ENCODE measurements at places on chromosomes 12 and 14. TPM values are rescaled to one million over a fixed set of nuclear protein-coding genes. Genes with fewer than 3 reads are reported as not detected.
A peak's percentile ranks its signal among the peaks of the same experiment; 100 is the strongest.

DNA sequence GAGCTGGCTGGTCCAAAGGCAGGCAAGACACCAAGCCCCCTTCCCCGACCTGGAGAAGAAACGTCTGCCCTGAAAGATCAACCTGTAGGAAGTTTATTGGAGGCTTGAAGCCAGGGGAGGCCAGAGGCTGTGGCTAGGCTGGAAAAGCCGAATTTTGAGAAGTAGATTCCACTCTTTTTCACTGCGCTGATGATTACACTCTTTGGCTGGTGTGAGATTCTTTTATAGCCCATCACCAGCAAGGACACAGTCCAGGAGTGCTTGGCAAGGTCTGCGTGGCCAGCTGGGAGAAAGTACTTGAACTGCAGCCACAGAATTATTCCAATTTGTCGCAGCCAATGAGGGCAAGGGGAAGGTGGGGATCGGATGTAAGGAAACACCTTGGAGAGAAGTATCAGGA is 45.0 kb downstream of the SYNE3 start:
- peaks cover 23% of the 10 kb centered on the region for H3K4me1 ChIP-seq
- H3K27ac ChIP-seq = no peak overlapping the region
- H3K4me3 ChIP-seq = no peak overlapping the region
- H3K27me3 ChIP-seq = no peaks in the 10 kb centered on the region
- H3K36me3 ChIP-seq = peaks cover 93% of the 10 kb centered on the region
- no peak for DNase-seq

GRCh38 chr12:88141425-88141773 is 489 bp downstream of the CEP290 start:
- peak overlapping the region; percentile 84 for H3K27ac ChIP-seq
- H3K4me3 ChIP-seq = peak overlapping the region; percentile 83
- peaks cover 8% of the 10 kb centered on the region for H3K36me3 ChIP-seq
- no peak for DNase-seq

GRCh38 chr14:91878274-91878673 is 10.9 kb upstream of the TC2N start:
- no peak overlapping the region for H3K27ac ChIP-seq
- no peak overlapping the region for H3K4me3 ChIP-seq
- no peak for DNase-seq
- H3K36me3 ChIP-seq = no peaks in the 10 kb centered on the region

DNA sequence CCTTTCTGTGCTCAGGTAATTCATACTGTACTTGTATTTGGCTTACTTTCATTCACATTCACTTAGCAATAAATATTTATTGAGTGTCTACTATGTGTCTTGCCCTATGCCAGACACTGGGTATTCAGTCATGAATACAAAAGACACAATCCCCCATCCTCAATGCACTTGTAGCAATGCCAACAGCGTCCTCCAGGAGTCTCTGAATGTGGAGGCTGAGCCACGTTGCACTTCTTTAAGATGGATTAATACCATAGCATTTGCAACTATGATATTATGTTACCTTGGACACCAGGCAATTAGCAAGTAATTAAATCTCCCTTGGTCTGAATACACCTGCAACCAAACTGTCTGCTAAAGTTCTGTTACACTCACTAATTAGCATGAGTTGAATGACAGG is 58.8 kb downstream of the OTX2 start:
- H3K4me1 ChIP-seq = no peaks in the 10 kb centered on the region
- no peaks in the 10 kb centered on the region for H3K36me3 ChIP-seq
- no peaks in the 10 kb centered on the region for H3K27me3 ChIP-seq
- DNase-seq = no peak
- H3K4me3 ChIP-seq = no peak overlapping the region

DNA sequence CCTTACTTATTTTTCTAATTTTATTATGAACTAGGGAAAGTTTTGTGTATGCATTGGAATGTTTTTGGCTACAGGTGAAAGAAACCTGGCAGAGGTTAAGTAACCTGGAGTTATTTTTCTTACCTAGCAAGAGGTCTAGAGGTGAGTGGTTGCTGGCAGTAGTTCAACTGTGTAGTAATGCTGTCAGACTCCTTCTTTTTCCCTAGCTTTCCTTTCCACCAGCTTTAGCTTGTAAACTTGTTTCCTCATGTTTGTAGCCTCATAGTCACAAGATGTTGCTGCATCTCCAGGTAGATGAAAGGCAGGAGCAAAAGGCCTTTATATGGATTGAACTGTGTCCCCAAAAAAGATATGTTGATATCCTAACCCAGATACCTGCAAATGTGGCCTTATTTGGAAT is 105.1 kb upstream of the AMIGO2 start:
- H3K4me3 ChIP-seq = no peak overlapping the region
- peaks cover 13% of the 10 kb centered on the region for H3K4me1 ChIP-seq
- H3K36me3 ChIP-seq = peaks cover 33% of the 10 kb centered on the region
- no peak for DNase-seq
- no peaks in the 10 kb centered on the region for H3K27me3 ChIP-seq

DNA sequence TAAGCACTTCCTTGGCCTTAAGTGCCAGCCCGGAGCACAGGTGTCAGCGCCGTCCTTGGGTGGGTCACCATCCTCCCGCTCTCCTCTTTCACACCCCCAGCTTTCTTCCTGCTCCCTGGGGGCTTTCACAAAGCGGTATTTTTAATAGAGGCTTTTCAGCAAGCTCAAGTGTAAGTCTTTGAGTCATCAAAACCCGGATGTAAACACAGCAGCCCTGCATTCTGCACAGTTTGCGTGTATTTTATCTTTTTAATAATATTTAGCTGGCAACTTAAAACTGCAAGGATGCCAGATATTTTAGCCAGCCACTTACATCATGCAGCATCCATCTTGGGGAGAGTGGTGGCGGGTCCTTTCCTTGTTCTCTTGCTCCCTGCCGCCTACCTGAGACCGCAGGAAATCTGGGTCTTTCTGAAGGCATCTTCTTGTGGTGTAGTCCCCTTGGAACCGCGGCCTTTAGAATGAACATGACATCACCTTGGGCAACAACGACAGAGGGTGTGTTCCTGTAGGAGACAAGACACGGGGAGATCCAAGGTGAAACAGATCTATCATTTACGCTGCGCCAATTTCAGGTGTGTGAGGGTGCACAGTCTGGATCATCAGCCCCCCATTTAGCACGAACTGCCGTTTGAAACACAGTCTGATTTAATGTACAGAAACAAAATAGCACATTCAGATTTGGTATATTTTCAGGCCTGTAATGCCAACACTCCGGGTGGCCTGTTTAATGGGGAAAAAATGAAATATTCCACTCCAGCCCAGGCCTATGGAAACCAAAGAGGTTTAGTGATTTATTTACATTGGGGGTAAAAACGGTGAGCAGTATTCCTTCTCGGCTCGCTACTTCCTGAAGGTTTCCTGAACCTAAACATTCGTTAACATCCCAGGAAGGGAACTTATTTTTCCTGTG is 12.5 kb upstream of the IRF2BPL start:
- H3K4me3 ChIP-seq = peak overlapping the region; percentile 46
- peak overlapping the region; percentile 96 for H3K27ac ChIP-seq
- peaks cover 90% of the 10 kb centered on the region for H3K4me1 ChIP-seq
- no peaks in the 10 kb centered on the region for H3K27me3 ChIP-seq
- no peak for DNase-seq

GRCh38 chr12:29198901-29199300 is 49.8 kb downstream of the FAR2 start:
- H3K27ac ChIP-seq = no peak overlapping the region
- no peak for DNase-seq
- H3K4me1 ChIP-seq = no peaks in the 10 kb centered on the region
- no peak overlapping the region for H3K4me3 ChIP-seq

- no peaks in the 10 kb centered on the region for H3K36me3 ChIP-seq
- H3K27me3 ChIP-seq = no peaks in the 10 kb centered on the region
- no peak overlapping the region for H3K4me3 ChIP-seq
- H3K4me1 ChIP-seq = no peaks in the 10 kb centered on the region
- no peak overlapping the region for H3K27ac ChIP-seq
These were observed 368.9 kb upstream of the RPL10L start for GRCh38 chr14:47020500-47020899.

GRCh38 chr12:130011611-130012385 is 108.0 kb upstream of the TMEM132D start:
- H3K36me3 ChIP-seq = no peaks in the 10 kb centered on the region
- peaks cover 5% of the 10 kb centered on the region for H3K27me3 ChIP-seq
- H3K4me1 ChIP-seq = peaks cover 4% of the 10 kb centered on the region

GRCh38 chr14:51780741-51781140 is 79.7 kb upstream of the GNG2 start:
- H3K36me3 ChIP-seq = no peaks in the 10 kb centered on the region
- no peak for DNase-seq
- no peak overlapping the region for H3K4me3 ChIP-seq
- H3K4me1 ChIP-seq = peaks cover 13% of the 10 kb centered on the region

GRCh38 chr12:68481181-68481941 is 129.3 kb upstream of the RAP1B start:
- H3K4me1 ChIP-seq = peaks cover 19% of the 10 kb centered on the region
- H3K27ac ChIP-seq = no peak overlapping the region
- H3K27me3 ChIP-seq = no peaks in the 10 kb centered on the region
- DNase-seq = peak; percentile 30

GRCh38 chr12:34218193-34219045 is 196.1 kb downstream of the ALG10 start:
- H3K4me3 ChIP-seq = peak overlapping the region; percentile 62
- peak; percentile 57 for DNase-seq
- H3K27me3 ChIP-seq = peaks cover 5% of the 10 kb centered on the region
- no peak overlapping the region for H3K27ac ChIP-seq
- no peaks in the 10 kb centered on the region for H3K36me3 ChIP-seq

- DNase-seq = no peak
- H3K36me3 ChIP-seq = peaks cover 24% of the 10 kb centered on the region
- no peaks in the 10 kb centered on the region for H3K27me3 ChIP-seq
- H3K4me1 ChIP-seq = peaks cover 15% of the 10 kb centered on the region
- peak overlapping the region; percentile 97 for H3K4me3 ChIP-seq
These were observed 1.1 kb downstream of the MED6 start for GRCh38 chr14:70599345-70599744.

GRCh38 chr14:72742118-72742837 is 151.6 kb downstream of the DPF3 start:
- H3K27ac ChIP-seq = no peak overlapping the region
- H3K4me3 ChIP-seq = no peak overlapping the region
- DNase-seq = no peak
- no peaks in the 10 kb centered on the region for H3K36me3 ChIP-seq

- peaks cover 11% of the 10 kb centered on the region for H3K4me1 ChIP-seq
- no peaks in the 10 kb centered on the region for H3K27me3 ChIP-seq
- H3K4me3 ChIP-seq = no peak overlapping the region
These were observed 9.1 kb upstream of the RESF1 start for GRCh38 chr12:31950088-31950487.

GRCh38 chr12:31896514-31897039 is 62.6 kb upstream of the RESF1 start:
- H3K36me3 ChIP-seq = no peaks in the 10 kb centered on the region
- no peaks in the 10 kb centered on the region for H3K27me3 ChIP-seq
- H3K27ac ChIP-seq = peak overlapping the region; percentile 71
- no peak overlapping the region for H3K4me3 ChIP-seq
- peaks cover 69% of the 10 kb centered on the region for H3K4me1 ChIP-seq

DNA sequence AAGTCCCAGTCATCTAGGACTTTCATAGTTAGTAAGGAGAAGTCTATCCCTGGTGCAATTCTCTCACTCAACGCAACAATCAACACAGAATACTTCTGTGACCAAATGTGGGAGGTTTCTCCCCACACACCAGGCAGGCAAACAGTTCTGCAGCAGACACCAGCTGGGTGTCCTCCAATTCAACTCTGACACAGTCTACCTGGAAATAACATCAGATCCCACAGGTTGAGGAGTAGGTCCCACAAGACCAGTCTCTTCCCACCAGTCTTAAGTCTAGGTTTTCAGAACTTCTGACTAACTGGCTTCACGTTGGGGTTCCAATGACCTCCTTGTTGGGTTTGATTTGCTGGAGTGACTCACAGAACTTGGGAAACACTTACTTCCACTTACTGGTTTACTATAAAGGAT is 14.8 kb downstream of the ACOT6 start:
- no peak overlapping the region for H3K4me3 ChIP-seq
- H3K4me1 ChIP-seq = no peaks in the 10 kb centered on the region
- H3K27ac ChIP-seq = no peak overlapping the region
- DNase-seq = no peak
- H3K27me3 ChIP-seq = no peaks in the 10 kb centered on the region

- H3K4me3 ChIP-seq = no peak overlapping the region
- H3K27ac ChIP-seq = no peak overlapping the region
- peaks cover 6% of the 10 kb centered on the region for H3K4me1 ChIP-seq
- no peak for DNase-seq
These were observed 6.4 kb downstream of the STX2 start for GRCh38 chr12:130832561-130833209.

DNA sequence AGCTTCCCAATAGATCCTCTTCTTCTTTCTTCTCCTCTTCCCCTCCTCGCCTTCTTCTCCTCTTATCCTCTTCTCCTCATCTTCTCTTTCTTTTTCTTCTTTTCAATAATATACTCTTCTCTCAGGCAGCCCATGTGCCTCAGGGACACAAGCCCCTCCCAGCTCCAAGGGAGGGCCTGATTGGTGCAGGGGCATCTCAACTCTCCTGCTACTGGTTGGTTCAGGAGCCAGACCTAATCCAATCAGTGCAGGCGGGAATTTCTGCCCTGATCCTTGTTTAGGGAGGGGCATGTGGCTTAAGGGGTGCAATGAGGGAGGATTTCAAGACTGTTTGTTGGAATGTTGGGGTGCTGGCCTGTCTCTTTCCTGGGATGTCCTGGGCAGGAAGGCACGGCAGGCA is 9.0 kb downstream of the SERPINA12 start:
- H3K27ac ChIP-seq = no peak overlapping the region
- H3K36me3 ChIP-seq = no peaks in the 10 kb centered on the region
- no peak overlapping the region for H3K4me3 ChIP-seq
- H3K4me1 ChIP-seq = no peaks in the 10 kb centered on the region
- DNase-seq = no peak

- H3K27ac ChIP-seq = no peak overlapping the region
- no peaks in the 10 kb centered on the region for H3K36me3 ChIP-seq
- no peaks in the 10 kb centered on the region for H3K27me3 ChIP-seq
These were observed 29.2 kb downstream of the FOS start for GRCh38 chr14:75307700-75308379.

DNA sequence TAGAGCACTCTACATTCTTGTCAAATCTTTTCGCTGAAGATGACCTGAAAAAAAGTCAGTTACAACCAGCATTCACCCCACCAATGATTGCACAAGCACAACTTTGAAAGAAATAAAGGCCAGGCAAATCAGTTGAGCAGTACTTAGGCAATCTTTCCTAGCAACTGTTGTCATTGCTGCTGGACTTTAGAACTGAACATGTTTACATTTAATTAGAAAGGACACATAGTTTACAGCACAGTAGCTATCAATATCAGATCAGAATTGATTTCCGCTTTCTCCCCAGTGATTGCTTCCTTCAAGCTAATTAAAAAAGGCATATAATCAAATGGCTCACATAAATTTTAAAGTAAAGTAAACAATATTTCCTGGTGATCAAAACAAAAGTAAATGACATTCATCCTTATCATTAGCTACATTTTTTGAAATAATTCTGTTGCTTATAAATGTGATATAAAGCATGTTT is 128.4 kb downstream of the FOXA1 start:
- DNase-seq = no peak
- no peaks in the 10 kb centered on the region for H3K4me1 ChIP-seq
- no peak overlapping the region for H3K4me3 ChIP-seq
- H3K27me3 ChIP-seq = no peaks in the 10 kb centered on the region

Gene PROX2
- not detected for total RNA-seq

Gene KRT3
- total RNA-seq = not detected

Gene RARG
- total RNA-seq = 14.0 TPM

Gene RASAL1
- 2.7 TPM for total RNA-seq

Gene B4GALNT3
- total RNA-seq = 1.4 TPM

Gene PMCH
- total RNA-seq = not detected

Gene SH2B3
- 46.4 TPM for total RNA-seq

Gene BHLHE41
- not detected for total RNA-seq

Gene FAM181A
- not detected for total RNA-seq

Gene CCDC38
- total RNA-seq = not detected

Gene AMDHD1
- 0.78 TPM for total RNA-seq

Gene LTBR
- total RNA-seq = 0.67 TPM

Gene EPYC
- total RNA-seq = not detected

Data from CD4-positive, alpha-beta T cell (primary cell).